ENCODE measurements at places on chromosomes 7 and 10.

- no peak for DNase-seq
These were observed 7.2 kb upstream of the ACTR3B start for GRCh38 chr7:152752200-152752912.

- no peak for DNase-seq
These were observed 1.6 kb downstream of the KIAA1217 start for GRCh38 chr10:24210501-24210900.

DNA sequence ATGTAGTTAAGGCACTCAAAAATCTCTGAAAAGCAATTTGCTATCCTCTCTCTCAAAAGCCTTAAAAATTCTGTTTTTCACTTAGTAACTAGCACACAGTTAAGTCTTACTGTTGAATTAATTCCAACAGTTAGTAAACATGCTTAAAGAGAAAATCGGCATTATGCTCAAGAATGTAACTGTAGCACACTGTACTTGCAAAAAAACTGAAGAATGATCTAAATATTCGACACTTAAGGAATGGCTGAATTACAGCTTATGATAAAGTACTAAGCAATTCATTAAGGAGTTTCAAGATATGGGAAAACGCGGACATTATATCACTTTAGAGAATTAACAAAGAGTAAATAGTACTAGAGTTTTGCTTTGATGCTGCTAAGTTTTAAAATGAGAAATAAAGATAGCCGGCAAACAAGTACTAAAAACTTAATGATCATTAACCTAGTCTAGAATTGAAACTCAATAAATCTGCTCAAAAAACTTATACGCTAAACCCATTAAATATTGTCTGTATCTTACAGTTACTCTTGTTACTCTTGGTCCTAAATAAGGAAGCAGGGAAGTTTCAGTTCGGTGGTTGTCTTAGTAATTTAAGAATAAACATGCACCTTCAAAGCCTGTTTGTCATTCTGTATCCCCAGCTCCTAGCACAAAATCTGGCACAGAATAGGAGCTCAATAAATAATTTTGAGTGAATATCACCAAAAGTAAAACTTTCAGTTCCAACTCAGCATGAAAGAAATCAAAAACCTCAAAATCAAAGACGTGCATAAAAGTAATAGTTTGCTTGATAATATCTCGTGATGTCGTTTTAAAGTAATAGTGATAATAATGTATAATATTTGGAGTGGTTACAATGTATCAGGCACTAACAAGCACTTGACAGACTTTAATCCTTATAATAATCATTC is 1.2 kb downstream of the TRDMT1 start:
- DNase-seq = no peak

- DNase-seq = peak; percentile 97
These were observed 15.3 kb upstream of the GPR146 start for GRCh38 chr7:1028775-1029636.

DNA sequence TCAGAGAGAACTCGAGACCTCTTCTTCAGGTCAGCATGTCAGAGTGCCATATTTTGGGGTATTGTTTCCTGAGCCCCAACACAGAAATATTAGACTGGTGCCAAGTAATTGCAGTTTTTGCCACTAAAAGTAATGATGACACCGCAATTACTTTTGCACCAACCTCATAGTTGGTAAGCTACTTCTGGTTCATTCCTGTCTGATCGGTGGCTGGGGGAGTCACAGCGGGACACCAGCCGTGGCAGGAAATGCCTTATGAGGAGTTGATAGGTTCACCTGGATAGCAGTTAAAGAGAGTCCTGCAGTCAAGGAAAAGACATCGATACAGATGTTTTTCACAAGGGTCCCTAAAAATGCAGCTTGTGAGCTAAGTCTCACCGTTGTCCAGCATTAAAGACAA is 23.9 kb upstream of the ATP6V0A4 start:
- no peak for DNase-seq

GRCh38 chr10:95266674-95267095 is 24.1 kb downstream of the PDLIM1 start:
- no peak for DNase-seq

DNA sequence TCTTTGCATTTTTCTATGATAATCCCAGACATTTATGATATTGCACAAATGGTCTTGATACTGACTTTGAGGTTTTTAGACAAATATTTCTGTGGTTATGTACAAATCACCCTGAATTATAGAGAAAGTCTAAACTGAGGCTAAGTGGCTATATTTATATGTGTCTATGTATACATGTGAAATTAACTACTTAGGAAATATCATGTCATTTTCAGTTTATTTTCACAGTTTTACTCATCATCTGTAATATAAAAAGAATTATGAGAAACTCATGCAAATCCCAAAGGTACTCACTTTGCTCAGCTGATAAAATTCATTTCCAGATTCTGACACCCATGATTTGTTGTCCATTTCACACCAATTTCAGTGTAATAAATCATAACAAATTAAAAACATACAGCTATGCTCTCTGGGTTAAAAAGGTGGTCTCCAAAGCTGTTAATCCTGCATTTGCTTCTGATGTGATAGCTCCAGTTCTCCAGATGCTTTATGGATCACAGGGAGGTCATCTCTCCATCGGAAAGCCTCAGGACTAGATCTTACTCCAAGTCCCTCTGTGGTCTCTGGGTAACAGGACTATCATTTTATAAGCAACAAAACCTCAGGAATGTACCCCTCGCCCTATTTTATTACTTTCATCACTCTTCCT is 673.9 kb downstream of the PARD3 start:
- DNase-seq = no peak

DNA sequence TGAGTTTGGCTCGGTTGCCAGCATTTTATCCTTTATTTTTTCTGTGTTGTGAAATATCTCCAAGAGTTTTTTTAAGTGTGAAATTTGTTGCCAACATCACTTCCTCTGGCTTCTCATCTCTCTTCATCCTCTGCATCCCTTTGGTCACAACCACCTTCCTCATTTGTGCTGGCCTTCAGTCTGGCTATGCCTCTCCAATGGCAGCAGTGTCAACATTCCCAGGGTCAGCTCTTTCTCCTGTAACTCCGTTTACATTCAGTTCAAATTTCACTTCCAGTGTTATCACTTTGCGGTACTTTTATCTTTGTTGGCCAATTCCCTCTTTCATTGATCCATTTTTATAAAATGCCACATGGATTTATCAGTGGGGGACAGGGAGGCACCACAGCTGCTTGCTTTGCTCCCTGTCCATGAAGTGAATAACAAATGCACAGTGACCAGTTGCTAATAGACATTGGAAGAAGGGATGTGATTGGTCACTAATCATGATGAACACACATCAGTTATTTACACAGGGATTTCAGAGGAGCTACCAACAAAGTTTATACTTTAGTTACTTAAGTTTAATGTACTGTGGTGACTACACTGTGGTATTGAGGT is 311.4 kb upstream of the LRGUK start:
- DNase-seq = no peak

DNA sequence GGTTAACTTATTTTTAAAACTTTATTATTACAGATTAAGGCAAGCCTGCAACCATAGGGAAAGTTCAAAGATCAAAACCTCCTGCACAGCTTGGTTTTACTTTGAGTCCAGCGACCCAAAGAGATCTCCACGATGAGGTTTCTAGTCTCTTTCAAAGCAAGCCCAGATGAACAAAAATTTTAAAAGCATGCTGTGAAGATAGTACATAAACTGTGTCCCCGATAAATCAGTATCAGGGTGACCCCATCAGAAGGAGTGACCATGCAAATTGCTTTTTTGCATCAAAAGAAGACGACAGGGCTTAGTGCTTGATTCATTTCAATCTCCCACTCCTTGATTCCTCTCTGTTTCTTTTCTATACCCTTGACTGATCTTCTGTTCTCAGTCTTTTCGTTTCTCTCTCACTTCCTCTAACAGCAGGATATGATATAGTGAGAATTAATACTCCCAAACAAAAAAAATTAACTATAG is 16.0 kb upstream of the DNTT start:
- no peak for DNase-seq

- no peak for DNase-seq
These were observed 187.8 kb downstream of the COBL start for GRCh38 chr7:51128545-51129435.

GRCh38 chr7:155867280-155867679 is 55.0 kb upstream of the SHH start:
- peak; percentile 5 for DNase-seq

DNA sequence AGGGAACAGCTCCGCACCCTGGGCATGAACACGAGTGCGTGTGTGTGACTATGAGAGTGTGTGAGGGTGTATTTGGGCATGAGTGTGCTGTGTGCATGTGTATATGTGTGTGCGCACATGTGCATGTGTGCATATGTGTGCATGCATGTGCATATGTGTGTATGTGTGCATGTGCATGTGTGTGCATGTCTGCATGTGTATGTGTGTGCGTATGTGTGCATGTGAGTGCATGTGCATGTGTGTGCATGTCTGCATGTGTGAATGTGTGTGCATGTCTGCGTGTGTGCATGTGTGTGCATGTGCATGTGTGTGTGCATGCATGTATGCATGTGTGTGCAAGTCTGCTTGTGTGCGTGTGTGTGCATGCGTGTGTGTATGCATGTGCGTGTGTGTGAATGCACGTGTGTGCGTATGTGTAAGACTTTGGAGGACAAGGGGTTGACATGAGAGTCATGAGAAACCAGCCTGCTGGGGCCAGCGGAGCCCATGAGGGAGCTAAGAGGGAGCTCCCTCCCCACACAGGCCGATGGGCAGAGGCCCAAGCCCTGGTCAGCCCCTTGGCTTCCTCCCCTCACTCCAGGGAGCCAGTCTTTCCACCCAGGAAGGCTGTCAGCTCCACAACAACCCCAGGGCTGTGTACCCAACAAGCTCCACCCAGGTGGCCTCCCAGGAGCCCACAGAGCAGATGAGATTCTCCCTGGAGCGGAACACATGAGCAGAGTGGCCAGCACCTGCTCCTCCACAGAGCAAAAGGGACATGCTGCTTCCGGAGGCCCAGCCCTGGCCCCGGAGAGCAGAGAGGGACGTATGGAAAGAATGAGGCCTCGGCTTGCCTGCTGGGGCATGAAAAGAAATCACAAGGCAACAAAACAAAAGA is 142.5 kb upstream of the PPP2R2D start:
- DNase-seq = no peak

DNA sequence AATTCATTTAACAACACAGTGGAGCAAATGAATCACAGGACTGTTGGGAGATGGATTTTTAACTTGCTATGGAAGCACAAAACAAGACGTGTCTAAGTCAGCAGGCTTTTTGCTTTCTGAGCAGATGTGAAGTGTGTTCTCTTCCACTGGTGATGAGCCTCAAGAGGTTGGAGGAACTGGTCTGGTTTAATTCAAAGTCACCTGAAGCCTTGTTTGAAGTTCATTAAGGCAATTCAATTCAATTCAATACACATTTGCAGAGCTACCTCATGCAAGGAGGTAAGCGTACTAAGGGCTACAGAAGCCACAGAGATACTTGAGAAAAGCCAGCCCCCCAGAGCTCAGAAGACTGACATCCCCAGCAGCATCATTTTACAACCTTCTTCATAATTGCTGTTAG is 68.4 kb upstream of the PALS2 start:
- DNase-seq = no peak

- DNase-seq = peak; percentile 45
These were observed 177.1 kb downstream of the USP6NL start for GRCh38 chr10:11434324-11434723.

DNA sequence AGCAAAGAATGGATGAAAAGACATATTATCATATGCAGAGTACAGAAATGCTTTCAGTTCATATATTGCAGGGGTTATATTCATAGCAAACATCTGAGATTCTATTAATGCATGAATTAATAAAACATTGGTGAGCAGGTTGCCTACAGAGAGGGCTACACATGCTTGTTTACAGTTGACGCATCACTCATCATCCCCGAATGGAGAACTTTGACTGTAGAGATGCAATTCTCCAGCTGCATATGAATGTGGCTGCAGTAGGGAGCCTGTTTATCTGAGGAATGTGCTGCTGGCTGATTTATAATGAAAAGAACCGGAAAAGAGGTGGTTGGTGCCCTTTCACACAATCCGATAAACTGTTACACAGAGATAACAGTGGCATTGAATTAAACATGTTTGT is 116.5 kb downstream of the GRM3 start:
- no peak for DNase-seq

GRCh38 chr7:17183630-17184328 is 114.7 kb upstream of the AHR start:
- no peak for DNase-seq

DNA sequence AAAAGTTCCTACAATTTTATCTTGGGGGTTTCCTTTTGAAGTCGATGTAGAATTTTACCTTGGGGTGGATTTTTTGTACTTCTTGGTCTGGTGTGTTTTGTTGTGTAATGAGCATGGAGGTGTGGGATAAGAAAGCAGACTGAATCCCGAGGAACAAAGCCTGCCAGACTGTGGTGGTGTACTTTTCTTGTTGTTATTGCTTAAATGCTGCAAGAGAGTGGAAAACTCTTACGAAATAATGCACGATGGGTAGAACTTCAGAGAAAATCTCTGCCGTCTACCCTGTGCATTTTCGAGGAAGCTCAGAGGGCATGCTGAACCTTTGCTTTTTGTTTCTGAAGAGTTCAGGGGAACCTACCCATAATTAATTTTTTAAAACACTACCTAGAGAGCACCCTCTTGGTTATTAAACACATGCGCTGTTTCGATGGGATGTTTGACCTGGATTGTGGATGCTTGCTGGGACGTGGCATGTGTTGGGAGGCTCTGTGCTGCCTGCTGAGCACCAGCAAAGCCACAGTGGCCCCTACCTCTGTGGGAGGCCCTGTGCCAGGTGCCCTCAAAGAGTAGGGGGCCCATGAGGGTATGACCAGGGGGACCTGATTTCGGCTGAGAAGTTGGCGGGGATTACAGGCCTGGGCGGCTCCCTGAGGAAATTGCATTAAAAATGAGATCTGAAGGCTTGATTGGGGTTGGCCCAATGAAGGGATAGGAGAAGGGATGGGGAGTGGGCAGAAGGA is 94.1 kb downstream of the TCF7L2 start:
- DNase-seq = no peak

DNA sequence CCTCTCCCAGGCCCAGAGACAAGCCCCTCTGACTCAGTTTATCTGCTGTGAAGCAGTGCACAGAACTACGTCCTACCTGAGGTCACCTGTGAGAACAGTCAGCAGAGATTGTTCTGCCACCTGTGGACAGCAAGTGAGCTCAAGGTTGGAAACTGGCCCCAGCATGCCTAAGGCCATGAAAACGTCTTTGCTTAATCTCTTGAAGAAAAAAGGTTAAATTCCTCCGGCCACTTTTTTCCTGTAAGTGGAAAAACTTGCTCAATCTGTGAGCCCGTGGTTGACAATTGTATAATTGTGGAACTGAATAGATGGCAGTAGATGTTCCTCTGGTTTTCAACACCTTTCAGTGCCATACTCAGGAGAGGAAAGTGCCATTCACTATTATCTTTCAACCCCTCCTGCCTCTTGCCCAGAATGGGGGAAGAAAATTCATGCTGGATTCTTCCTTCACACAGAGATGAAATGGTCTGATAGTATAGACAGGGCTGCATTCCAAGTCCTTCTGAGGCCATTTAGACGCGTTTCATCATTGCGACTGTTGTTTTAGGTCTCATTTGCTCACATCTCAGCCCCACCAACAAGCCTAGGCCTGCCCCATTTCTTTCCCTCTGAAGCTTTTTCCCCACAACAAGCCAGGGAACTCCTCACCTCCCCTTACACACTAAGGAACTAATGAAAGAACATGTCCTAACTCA is 292.9 kb downstream of the FZD1 start:
- DNase-seq = peak; percentile 89

GRCh38 chr10:74011770-74012169 is 13.9 kb downstream of the VCL start:
- no peak for DNase-seq

Data from islet precursor cell (in vitro differentiated cells).